ENCODE measurements at places on chromosomes 4 and X.

- DNase-seq = no peak
Observed at GRCh38 chr4:138243369-138243768, 1.2 kb upstream of the SLC7A11 start.

- peak; percentile 76 for DNase-seq
Observed at GRCh38 chr4:184383497-184384055, 90.8 kb downstream of the IRF2 start.

DNA sequence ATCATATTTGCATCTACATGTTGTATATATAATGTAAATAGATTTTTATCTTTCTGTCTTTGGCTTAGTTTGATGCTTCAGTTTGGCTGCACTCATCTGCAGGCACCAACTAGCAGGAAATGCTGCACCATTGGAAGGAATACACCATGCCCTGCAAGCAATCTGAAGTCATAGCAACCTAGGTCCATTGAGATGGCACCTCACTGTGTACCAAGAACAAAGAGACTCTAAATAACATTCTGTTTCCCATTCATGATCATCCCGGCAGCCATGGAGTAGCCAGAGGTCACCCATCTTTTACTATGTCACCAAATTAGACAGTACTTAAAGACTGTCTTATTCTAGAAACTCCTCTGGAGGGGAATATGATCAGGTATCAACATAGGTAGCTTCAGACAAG is 40.8 kb upstream of the HS6ST2 start:
- no peak for DNase-seq

DNA sequence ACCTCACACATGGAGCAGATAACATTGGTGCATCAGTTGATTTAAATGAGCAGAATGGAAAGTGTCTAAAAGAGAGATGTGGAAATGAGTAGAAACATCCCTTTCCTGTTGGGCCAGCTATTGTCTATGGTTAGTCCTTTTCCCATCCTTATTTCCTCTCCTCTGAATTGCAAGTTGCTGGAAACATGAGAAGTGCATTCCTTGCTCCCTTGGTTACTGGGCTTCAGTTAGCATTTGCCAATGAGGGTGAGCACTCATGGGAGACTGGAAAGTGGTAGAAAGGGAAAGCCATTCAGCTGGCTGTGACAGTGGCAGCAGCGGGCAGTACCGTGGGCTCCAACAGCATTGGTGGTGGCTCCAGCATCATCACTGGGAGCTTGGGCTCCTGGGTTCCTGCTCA is 96.0 kb upstream of the IGFBP7 start:
- DNase-seq = no peak

- no peak for DNase-seq
Observed at GRCh38 chrX:68867458-68868112, 38.8 kb downstream of the EFNB1 start.

- no peak for DNase-seq
Observed at GRCh38 chr4:89915937-89916336, 21.3 kb downstream of the MMRN1 start.

DNA sequence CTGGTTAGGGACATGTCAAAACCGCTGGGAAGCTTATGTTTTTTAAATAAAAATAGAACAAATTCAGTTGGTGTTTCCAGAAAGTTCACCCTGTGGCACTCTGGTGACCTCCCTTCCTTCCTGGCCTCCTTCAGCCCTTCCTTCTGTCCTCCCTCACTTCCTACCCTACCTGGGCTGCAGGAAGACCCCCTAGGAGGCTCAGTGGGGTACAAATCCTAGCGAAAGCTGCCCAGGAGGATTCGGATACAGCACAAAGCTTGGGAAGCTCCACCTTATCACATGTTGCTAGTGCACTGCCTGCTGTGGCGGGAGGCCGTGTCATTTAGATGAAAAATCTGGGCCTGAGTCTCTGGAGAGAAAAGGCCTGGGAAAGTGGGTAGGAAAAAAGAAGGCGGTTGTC is 60.5 kb downstream of the FHDC1 start:
- no peak for DNase-seq

GRCh38 chr4:125489952-125490690 is 175.4 kb downstream of the FAT4 start:
- no peak for DNase-seq

DNA sequence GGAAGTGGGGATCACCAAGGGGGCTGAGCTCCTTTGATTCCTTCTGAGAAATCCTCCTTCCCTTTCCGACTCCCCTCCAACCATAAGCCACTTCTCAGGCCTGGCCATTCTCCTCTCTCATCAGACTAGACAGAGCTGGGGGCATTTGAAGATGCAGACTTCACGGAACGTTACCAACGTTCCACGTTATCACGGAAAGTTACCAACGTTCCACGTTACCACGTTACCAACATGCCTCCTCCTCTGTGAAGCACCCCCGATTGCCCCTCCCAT is 85.4 kb upstream of the WWC2 start:
- DNase-seq = no peak

GRCh38 chr4:119728692-119729593 is 100.3 kb upstream of the PDE5A start:
- DNase-seq = no peak

DNA sequence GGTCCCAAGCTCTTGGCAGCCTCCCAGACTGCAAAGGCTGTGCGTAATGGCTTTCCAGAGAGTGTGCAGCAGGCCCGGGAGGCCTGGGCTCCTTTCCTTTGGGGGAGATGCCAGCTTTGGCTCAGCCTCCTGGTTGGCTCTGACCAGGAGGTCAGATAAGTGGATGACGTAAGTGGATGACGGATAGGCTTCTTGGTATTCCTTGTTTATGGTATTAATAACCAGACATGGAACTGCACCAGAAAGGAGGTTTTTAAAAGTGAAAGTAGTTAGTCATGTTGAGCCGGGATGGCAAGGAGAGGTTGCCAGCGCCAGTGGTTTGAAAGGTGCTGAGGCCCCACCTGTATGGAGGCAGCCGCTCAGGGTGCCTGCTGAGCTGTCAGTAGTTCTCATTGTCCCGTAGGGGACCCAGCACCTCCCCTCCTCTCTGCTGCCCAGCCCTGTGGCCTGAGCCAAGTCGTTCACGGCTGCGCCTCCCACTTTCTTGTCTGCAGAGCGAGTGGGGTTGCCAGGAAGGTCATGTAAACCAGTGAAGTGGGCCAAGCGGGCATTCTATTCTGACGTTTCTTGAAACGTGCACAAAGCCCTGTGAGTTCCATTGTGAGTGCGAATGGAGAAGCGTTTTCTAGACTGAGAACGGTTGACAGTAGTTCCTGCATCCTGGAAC is 28.7 kb upstream of the STOX2 start:
- DNase-seq = no peak

GRCh38 chr4:172514011-172514410 is 654.6 kb upstream of the GALNT7 start:
- DNase-seq = no peak

GRCh38 chr4:8225706-8226443 is 26.8 kb downstream of the SH3TC1 start:
- DNase-seq = no peak

- DNase-seq = no peak
Observed at GRCh38 chr4:30838331-30838730, 118.2 kb downstream of the PCDH7 start.

DNA sequence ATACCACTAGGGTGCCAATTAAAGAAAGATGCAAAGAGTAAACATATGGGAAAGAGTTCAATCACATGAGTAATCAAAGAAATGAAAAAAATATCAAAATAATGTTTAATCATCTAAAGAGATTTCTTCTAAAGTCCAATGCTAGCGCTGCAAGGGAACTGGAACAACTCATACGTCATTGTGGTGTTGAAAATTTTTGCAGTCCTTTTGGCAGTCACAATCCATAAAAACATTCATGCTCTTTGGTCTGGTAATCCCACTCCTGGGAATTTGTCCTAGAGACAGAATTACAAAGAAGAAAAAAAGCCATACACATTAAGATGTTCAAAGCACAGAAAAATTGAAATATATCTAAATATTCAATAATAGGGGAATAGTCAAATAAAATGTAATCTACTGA is 4.6 kb downstream of the P2RY4 start:
- DNase-seq = no peak

GRCh38 chrX:131521824-131522223 is 22.1 kb upstream of the OR13H1 start:
- DNase-seq = no peak

DNA sequence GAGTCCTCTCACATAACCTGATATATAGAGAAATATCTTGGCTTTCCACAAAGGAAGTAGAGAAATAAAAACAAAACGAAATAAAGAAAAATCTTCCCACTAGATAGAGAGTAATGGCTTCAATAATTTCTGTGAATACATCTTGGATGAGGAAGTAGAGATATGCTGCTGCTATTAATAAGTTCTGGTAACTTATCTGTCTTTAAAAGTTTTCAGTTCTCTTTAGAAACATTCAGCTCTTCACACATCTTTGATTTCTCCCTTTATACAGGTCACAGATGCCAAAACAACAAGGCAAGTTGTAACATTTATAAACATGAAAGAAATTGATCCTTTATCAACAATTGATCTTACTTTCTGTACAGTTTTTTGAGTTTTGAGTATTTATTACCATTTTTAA is 615.8 kb downstream of the TRAM1L1 start:
- DNase-seq = no peak

DNA sequence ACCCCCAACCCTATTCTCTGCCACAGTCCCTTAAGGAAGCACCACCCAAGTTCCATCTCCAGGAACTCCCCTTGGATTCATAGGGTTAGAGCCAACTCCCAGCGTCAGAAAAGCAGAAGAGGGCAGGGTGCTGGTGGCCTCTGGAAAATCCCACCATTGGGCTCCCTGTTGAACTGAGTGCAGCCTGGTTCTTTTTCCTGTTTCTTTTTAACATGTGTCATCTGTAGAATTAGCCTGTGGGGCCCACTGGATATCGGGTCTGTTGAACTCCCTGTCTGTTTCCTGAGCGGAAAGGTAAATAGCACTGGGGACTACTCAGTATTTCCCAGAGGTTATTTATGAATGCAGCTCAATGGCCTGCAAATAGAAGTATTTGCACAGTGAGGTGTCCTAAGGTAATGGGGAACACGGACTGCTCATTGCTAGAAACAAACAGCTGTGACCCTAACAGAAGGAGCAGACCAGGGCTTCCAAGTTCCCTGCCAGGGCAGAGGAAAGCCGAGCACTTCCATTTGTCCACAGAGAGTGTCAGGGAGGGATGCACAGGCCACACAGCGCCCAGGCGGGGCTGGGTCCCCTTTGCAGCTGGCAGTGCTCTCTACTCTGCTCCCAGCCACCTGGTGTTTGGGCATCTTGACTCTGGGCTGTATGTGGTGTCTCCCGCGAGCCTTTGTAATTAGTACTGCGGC is 102.6 kb downstream of the FHDC1 start:
- no peak for DNase-seq

- no peak for DNase-seq
Observed at GRCh38 chr4:155307731-155308277, 69.0 kb downstream of the MAP9 start.

- DNase-seq = no peak
Observed at GRCh38 chrX:22093550-22093949, 61.4 kb downstream of the PHEX start.

- DNase-seq = no peak
Observed at GRCh38 chr4:108172753-108173598, 4.2 kb upstream of the LEF1 start.

DNA sequence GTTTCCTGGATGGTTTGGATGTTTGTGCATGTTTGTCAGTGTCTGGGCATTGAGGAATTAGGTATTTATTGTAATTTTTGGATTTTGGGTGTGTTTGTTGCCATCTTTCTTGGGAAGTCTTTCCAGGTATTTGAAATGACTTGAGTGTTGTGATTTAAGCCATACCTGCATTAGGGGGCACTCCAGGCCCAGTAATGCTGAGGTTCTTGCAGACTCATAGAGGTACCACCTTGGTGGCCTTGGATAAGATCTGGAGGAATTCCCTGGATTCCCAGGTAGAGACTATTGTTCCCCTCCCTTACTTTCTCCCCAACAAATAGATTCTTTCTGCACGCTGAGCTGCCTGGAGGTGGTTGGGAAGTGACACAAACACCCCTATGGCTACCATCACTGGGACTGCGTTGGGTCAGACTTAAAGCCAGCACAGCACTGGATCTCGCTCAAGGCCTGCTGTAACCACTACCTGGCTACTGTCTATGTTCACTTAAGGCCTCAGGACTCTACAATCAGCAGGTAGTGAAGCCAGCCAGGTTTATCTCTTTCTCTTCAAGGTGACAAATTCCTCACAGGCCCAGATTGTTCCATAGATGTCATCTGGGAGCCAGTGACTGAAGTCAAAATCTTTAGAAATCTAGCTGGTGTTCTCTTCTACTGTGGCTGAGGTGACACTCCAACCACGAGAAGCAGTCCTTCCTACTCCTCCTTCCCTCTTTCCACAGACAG is 643.6 kb downstream of the PDHA2 start:
- DNase-seq = no peak

GRCh38 chr4:101218346-101218745 is 129.0 kb downstream of the PPP3CA start:
- no peak for DNase-seq

GRCh38 chrX:15269618-15270521 is at the start of gene ASB9:
Gene ASB9 (minus strand): TSS chrX:15270083. CDS start chrX:15269874, 209 bp downstream.
- DNase-seq = no peak

DNA sequence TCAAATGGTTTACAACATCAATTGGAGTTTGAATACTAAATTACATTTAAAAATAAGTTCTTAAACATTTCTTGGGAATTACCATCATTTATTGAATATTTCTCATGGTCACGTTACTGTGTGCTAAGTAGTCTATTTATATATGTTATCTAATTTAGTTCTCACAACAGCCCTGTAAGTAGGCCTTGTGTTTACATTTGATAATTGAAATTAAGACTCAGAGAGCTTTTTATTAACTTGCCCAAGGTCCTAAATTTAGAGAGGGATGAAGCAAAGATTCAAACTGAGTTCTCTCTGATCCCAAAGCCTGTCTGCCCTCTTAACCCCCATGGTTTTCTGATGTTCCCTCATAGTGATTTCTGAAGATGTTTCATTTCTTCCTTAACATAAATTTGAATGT is 103.7 kb downstream of the CEP135 start:
- DNase-seq = no peak

- no peak for DNase-seq
Observed at GRCh38 chr4:107248571-107248970, 212.5 kb upstream of the DKK2 start.

- no peak for DNase-seq
Observed at GRCh38 chr4:10944321-10944720, 259.8 kb upstream of the CLNK start.

DNA sequence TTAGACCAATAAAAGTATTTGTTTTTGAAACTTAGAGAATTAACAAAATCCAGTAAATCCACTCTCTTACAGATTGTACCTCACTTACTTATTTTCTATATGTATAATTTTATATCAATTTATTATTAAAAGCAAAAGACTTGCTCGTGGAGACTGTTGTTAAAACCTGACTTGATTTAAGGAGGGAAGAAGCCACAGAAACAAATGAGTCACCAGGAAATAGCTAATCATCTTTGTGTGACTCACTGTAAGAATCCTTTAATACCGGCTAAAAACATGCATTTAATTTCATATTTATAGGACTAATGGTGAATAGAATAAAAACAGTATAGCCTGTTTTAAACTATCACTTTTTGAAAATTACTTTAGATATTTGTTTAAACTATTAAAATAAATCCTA is 29.9 kb upstream of the UBE2NL start:
- no peak for DNase-seq
